ENCODE measurements at places on chromosomes 16 and 17.

- no peak for DNase-seq
These were observed 9.8 kb upstream of the CSNK1D start for GRCh38 chr17:82283208-82283749.

DNA sequence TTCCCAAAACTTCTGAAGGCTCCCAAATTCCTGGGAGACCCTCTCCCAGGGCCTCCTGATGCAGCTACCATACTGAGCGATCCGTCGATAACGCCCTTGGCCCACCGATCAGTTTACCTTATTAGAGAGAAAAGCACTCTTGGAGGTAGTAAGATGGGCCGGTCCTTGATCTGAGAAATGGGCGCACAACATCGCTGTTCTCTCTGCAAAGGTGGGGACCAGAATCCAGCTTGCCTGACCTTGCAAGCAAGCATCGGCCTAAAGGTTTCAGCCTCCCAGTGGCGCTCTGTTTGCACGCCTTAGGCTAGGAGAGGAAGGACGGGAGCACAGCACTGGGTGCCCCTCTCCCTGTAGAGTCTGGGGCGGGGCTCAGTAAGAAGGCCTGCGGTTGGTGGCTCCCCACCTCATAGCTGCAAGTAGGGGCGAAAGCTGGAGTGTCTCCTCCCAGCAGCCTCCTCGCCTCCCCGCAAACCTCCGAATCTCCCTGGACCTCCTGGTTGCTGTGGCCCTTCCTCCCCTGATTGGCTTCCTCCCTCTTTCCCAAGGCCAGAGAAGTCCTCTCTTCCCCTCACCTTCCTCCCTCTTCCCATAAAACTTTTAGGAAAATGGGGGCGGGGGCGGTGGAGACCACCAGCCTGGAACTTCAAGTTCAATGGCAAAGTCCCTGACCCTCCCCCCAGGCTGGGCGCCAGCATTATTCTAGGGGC, at the start of gene PRAC1:
Gene PRAC1 (minus strand): TSS at position 318 of the 707 bp plus-strand sequence. CDS start 126 bp downstream, at position 192.
- DNase-seq = no peak

DNA sequence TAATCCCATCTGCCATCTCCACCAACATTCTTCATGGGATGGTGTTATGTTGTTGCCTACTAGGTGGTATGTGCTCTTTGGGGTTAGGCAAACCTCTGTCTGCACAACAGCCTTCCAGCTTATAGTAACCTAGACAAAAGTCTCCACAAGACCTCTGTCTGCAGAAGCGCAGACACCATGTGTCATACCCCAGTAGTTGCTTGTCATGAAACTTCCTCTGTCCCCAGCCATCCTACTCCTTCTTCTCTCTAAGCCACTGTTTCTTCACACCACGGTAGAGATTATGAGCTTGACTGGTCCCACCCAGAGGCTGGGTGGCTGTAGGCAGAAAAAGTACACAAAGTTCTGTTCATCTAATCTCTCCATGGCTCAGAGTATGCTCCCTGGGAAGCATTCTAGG, 100.3 kb downstream of the MAF start:
- DNase-seq = no peak

- DNase-seq = no peak
These were observed 47.9 kb upstream of the CPHXL start for GRCh38 chr16:75774197-75774596.

- DNase-seq = no peak
These were observed 50.5 kb downstream of the ASIC2 start for GRCh38 chr17:33242375-33243124.
